Activated CD4-positive, CD25-positive, alpha-beta regulatory T cell treated with anti-CD3 and anti-CD28 coated beads, Interleukin-2, amount 50 U/mL, for 16 hours (primary cell): ENCODE measurements at places on chromosomes 5 and 9.

DNA sequence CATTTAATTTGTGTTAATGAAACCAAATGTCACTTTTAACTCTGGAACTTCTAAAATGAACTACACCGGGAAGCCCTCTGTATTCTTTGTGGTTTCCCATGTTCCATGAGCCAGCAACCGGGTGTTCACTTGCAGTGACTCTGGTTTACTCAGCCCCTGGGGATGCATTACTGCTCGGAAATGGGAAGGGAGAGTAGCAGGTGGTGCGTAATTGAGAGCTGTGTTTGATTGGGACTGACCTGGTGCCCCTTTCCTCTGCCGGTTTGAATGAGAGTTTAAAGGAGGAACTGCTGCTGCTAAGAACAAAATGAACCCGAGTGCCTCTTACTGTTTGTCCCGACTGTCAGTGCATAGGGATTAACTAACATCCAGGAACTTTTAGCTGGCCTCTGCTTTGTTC is 100.1 kb upstream of the DHFR start:
- no peak for DNase-seq

DNA sequence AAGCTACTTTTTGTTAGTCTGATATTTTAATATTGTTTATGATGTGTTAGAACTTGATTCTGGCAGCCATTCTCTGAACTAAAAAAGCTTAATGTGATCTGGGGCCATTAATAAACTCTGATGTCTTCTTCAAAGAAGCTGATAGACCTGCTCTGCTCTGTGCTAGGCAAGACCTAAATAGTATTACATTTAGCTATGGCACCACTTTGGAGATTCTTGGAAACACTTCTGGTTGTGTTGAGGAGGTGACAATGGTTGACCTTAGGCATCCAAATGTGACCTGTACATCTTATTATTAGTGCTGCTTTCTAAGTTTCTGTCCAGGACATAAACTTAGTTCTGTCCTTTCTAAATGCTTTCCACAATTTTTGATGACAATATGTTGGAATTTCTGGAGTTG is 21.7 kb upstream of the SCGB3A2 start:
- no peak for DNase-seq

GRCh38 chr5:148455185-148455584 is 71.4 kb downstream of the FBXO38 start:
- no peak for DNase-seq

DNA sequence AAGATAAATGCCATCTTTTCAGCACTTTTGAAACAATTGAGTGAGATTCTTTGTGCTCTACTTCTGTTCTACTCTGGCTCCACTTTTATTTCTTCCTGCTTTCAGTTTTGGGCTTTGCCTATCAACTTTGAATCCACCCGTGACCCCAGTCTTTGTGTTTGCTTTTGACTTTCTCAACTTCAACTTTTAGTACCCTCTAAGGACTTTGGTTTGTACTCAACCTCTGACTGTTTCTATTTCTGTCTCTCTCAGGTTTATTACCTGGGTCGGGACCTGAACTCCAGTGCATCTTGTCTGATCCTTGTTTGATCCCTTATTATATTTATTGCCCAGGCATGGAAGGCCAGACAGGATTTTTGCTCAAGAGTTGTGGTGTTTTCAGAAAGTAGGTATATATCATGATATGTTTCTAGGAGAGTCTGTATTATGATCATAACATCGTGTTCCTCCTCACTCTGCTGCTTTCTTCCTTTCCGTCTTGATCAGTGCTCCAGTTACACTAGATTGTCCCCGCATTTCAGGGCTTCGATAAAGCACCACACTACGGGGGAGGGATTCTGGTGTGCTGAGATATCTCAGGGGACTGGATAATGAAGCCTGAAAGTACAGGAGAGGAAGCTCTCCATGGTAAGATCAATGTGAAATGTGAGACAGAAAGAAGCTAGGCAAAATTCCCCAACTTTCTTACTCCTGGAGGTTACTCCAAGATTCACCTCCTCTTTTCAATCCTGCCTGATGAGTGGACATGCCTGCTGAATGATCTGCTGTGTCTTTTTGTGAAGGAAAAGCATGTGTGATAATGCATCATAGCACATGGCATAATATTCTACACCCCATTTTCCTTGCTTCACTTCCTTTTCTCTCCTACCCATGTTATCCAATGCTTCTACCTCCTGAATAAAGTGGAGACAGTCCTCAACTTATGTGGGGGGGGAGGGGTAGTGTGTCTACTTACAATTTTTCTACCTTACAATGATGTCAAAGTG is 155.5 kb upstream of the GRIN3A start:
- DNase-seq = no peak

DNA sequence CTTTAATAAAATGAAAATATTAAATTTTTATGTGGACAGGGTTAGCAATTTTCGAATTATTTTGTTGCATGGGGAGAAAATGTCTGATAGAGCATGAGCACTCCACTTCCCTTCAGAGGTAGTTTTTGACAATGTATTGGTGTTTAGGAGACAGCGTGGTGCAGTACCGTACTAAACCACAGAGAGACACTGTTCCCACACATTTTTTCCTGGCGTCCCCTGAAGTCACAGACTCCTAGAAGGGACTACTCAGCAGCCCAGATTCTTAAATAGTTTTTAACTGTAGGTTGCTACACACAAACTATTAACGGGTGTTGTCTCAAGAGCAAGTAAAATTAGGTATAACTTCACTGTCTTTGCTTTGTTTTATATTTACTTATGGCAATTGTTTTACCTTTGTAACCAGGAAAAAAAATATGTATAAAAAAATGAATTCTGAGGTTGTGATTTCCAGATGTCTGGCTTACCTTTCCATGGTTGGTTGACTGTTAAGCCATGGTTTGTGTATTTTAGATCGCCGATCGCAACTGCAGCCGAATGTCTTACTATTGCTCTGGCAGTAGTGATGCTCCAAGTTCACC is 171.2 kb downstream of the DOCK8 start:
- DNase-seq = no peak

DNA sequence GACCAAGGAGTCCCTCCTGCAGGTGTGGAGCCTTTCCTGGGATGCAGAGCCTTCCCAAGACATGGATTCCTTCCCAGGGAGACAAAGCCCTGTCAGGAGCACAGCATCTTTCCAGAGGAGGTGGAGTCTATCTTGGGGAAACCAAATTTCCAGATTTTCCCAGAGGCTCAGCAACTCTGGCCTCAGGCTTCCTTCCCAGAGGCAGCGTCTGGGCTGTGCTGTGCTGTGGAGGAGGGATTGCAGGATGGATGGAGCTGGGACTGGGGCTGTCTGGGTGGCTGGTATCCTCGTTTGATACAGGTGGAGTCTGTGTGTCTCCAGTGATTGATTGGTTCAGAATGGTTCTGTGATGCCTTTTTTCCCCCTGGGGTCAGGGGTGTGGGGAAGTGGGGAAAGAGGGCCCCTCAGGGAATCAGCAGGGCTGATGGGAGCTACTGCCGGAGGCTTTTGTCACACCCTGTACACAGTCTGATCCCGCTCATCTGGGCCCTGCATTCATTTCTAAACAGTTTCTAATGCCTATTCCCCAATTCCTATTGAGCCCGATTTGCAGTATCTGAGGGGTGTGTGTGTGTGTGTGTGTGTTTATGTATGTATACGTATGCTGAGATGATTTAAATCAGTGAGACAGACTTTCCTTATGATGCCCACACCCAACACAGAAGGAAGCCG is 16.0 kb downstream of the OR13J1 start:
- no peak for DNase-seq

- no peak for DNase-seq
Measured at GRCh38 chr5:2750026-2750757, 1.3 kb downstream of the IRX2 start.

GRCh38 chr9:114216081-114216480 is 60.7 kb downstream of the COL27A1 start:
- no peak for DNase-seq
